ENCODE measurements at places on chromosomes 13 and 19.

DNA sequence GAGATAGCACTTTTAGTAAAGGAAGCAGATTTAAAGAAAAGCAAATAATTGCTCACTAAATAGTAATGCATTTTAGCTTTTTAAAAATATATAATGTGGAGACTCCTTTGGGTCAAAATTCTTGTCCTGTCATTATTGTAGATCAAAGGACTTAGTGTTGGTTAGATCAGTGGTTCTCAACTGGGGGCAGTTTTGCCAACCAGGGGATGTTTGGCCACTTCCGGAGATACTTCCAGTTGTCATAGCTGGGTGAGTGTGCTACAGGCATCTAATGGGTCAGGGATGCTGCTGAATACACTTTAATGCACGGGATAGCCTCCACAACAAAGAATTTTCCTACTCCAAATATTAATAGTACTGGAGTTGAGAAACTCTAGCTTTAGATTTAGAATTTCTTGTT is 126.8 kb downstream of the LMO7 start:
- DNase-seq: no peak

DNA sequence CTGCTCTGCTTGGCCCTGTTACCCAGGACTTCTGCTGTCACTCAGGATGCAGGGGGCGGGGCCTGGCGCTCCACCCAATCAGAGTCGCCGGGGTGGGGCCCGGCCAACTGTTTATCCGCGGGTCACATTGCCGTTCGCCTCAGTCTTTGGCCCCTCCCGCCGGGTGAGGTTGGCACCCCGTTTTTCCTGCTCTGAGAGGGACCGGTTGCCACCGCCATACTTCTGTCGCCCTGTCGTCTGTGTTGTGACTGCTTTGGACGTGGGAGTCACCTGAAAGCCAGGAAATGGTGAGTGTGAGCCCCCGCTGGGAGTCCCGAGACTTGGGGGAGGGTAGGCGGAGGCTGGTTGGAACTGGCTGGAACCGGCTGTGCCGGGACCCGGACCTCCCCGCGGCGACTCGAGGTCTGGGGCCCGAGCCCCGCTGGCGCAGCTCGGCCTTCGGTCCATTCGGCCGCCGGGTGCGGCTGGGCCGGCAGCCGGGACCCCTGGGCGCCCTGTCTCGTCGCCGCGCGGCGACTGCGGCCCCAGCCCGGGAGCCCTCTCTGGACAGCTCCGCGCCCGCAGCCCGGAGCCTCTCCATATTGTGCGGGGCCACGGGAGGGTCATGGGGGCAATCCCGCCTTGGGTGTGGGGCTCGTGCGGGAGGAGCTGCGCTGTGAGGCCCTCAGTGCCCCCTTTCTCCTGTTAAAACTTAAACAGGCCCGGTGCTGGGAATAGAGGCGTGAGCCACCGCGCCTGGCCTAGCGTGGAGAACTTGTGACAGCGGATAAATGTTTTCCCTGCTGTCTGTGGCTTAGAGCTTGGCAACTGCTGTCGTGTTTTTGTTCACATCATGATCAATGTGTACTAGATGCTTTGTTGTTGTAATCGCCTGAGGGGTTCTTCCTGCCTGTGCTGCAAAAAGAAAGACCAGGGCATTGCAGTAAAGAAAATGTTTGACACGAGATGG is at the start of gene ZNF844:
Gene ZNF844, plus strand, starts transcription at position 142 of the 949 bp plus-strand sequence. Its CDS starts 143 bp downstream, at position 285.
- peak; percentile 35 for DNase-seq

DNA sequence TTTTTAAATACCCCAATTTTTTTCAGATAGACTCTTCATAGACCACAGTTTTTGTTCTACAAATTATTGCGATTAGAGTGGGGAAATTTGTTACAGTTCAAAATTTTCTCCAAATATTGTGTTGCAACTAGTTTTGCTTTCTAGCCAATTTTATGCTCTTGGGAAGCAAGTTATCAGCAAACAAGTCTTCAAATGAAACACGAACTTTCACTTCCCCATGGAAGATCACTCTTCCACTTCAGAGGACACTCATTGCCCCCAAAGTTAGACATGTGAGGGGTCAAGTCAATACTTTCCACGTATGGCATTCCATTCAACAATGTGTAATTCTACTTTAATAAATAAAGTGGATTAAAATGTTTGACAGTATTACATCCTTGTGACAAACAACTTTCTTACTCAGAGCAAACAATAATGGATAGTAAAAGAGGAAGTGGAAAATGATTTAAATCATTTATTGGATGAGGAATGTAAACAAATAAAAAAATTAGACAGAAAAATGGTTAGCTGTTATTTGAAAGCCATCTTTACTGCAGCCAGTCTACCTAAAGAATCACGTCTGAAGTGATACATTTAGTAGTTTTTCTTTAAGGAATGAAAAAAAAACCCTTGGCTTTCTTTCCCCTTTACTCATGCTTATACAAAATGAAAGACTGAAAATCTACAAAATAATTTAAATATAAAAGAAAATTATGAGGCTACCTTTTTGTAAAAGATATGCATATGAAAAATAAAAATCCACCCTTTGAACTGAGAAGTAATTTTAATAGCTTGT is 41.2 kb upstream of the TNFSF11 start:
- DNase-seq: no peak

- DNase-seq: no peak
These were observed 156.1 kb downstream of the RGCC start for GRCh38 chr13:41613471-41613870.

DNA sequence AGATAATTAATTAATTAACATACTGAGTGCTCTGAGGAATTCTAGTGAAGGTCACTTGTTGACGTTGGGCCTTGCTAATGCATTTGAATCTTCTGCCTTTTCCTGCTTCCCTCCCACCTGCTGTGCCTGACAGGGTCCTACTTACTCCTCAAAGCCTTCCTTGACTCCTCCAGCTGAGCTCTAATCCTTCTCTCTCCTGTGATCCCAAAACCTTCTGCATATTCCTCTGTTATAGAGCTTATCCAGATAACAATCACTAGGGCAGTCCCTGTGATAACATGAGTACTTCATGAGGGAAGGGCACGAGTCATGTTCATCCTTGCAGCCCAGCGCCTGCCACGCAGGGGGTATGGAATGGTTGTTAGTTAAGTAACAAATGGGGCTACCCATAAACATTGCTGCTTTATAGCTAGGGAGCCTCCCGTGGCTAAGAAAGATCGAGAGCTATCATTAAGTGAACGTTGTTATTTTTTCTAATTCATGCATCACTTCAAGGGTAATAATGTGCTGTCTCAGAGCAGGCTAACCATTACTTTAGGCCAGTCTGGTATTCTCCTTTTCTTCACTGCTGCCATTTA is 19.1 kb upstream of the SPATA13 start:
- DNase-seq: no peak

DNA sequence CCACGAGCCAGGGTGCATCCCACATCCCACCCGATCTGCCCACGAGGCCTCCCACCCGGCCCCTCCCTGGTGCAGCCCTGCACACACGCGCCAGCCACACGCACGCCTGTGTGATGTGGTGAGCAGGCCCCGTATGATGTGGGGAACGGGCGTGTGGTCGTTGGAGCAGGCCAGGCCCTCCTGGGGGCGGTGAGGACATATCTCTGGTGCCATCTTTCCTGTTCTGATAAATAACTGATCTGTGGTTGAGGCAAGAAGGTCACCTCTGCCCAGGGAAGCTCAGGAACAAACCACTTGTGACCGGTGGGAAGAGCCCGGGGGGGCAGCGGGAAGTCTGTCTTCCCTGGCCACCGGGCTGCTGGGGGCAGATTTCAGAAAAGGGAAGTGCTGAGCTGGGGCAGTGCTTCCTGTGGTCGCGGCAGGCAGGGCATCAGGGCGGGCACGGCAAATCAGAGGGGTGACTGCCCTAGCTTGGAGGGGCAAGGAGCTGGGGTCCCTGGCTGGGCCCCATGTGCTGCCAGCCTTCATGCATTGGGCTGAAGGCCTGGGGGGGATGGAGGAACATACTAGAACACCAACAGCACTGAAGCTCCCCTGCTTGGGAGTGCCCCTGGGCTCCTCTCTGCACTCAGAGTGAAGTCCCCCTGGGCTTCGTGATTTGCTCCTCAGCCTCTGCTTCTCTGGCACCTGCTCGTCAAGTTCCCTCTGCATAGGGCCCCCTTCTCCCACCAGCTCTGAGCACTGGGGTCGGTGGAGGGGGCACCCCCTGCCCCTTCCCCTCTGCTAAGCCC is 35.2 kb upstream of the SLC7A10 start:
- DNase-seq: no peak

DNA sequence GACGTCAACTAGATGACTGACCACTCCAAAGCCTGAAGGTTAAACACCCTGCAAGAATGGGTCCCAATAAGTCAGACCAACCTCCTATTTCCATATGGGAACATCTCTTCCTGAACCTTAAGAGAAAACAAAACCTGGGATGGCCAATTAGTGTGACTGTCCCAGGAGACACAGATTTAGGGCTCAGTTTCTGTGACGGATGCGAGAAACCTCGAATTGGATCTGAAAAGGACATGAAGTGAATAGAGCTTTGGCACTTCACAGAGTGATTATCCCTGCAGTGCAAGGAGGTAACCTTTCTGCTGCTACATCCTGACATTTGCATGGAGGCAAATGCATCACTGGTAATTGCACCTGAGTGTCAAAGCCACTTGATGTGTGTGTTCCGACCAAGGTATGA is 442.2 kb upstream of the KLF12 start:
- DNase-seq: no peak

DNA sequence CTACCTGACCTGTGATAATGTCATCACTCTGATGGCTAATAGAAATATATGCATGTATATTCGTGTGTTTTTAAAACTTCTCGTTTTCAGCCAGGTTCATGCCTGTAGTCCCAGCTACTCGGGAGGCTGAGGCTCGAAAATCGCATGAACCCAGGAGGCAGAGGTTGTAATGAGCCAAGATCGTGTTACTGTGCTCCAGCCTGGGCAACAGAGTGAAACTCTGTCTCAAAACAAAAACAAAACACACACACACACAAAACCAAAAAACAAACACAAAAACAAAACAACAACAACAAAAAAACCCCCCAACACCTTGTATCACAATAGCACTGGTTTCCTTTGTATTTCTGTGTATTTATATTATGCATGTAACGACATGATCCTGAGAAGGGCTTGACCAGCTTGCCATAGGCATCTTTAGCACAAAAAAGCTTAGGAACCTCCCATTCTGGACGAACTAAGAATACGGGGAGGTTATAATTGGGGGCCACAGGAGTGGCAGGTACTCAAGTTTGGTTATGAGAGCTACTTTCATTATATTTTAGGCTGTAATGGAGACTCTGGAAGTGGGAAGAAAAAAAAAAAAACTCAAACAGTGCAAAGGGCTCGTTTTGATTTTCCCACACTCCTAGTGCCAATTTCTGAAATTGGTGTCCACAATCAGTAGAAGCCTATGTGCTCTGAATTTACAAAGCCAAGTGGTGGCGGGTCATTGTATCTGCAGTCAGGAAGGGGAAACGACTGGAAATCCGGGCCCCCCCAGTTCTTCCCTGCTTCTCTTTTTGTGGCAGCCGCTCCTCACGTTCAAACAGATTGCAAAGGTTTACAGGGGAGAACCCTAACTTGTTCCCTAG is 1.2 kb upstream of the ACP7 start:
- no peak for DNase-seq

DNA sequence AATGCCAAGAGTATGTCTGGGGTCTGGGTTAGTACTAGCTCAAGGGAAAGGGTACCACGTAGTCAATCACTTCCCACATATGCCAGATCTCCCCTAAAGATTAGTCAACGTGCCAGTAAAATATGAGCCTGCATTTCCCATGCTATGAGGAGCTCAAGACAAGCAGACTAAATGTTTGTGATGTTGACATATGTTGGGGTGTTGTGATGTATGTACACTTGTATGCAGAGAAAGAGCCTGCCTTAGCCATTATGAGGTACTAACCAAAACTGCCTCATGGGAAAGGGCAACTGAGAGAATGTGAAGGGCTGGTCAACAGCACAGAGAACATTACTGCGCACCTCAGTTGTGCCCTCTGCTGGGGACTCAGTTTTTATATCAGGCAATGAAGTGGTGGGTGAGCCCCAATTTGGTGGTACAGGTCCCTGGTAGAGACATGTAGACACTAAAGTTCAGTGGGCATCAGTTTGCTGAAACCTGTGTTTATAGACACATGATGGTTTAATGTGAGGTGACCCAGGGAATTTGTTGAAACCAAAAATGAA is 287.0 kb downstream of the DCT start:
- DNase-seq: no peak

All from fibroblast of skin of left biceps (primary cell).